Mesothelial cell of epicardium (in vitro differentiated cells): ENCODE measurements at places on chromosomes 6 and 20.

- DNase-seq, result no peak
These were observed 19.5 kb downstream of the FOXP4 start for GRCh38 chr6:41565701-41566100.

GRCh38 chr6:127972815-127973214 is 72.0 kb upstream of the THEMIS start:
- DNase-seq, result no peak

DNA sequence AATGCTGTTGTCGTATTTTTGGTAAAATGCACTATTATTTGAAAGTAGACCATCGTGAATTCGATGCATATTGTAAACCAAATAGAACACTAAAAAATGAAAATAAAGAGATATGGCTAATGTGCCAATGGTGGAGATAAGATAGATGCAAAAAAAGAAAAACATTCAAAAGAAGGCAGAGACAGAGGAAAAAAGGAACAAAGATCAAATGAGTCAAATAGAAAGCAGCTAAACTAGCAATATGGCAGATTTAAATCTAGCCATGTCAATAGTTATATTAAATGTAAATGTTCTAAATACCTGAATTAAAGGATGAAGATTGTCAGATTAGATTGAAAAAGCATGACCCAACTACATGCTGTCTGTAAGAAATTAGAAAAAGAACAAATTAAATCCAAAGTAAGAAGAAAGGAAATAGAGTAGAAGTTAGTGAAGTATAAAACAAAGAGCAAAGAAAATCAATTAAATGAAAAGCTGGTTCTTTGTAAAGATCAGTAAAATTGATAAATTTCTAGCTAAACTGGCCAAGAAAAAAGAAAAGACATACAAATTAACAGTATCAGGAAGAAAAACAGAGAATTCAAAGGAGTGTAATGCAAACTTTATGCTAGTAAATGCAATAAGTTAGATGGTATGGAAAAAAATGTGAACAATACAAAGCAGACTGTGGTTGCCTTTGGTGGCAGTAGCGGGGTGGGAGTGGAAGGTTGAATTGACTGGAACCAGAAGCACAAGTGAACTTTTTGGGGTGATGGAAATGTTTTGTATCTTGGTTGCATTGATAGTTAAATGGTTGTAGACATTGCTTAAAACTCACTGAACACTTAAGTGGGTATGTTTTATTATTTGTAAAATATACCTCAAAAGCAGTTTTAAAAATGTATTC is 44.8 kb downstream of the PTPN1 start:
- DNase-seq, result no peak

GRCh38 chr20:7695635-7696034 is 244.6 kb downstream of the HAO1 start:
- DNase-seq, result no peak

GRCh38 chr20:9220874-9221547 is 152.1 kb downstream of the PLCB4 start:
- no peak for DNase-seq

GRCh38 chr20:7723284-7723683 is 217.0 kb downstream of the HAO1 start:
- DNase-seq, result no peak

GRCh38 chr20:39152742-39153141 is 190.6 kb downstream of the DHX35 start:
- no peak for DNase-seq
